Iris pigment epithelial cell (primary cell): ENCODE measurements at places on chromosomes 1 and 21.

DNA sequence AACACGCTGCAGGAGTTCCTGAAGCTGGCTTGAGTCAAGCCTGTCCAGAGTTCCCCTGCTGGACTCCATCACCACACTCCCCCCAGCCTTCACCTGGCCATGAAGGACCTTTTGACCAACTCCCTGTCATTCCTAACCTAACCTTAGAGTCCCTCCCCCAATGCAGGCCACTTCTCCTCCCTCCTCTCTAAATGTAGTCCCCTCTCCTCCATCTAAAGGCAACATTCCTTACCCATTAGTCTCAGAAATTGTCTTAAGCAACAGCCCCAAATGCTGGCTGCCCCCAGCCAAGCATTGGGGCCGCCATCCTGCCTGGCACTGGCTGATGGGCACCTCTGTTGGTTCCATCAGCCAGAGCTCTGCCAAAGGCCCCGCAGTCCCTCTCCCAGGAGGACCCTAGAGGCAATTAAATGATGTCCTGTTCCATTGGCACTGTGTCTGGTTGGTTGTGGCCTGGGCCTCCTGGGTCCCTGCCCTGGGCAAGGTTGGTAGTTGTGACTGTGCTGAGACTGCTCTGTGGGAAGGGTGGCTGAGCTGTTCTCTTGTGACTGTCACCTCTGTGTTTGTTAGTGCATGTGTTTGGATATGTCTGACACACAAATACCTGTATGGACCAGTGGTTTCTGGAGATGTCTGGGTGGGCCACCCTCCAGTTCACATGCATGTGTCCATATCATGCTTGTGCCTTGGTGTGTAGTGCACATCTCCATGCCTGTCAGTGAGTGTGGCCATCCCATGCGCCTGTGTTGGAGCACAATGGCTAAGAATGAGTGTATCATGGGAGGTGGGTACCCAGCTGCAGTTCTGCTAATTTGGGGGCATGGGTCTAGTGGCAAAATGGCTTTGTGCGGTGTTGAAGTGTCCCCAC, 1.4 kb downstream of the SH3BGRL3 start:
- DNase-seq, result peak; percentile 11

GRCh38 chr1:160083968-160084770, 2.8 kb downstream of the KCNJ9 start:
- peak; percentile 31 for DNase-seq

DNA sequence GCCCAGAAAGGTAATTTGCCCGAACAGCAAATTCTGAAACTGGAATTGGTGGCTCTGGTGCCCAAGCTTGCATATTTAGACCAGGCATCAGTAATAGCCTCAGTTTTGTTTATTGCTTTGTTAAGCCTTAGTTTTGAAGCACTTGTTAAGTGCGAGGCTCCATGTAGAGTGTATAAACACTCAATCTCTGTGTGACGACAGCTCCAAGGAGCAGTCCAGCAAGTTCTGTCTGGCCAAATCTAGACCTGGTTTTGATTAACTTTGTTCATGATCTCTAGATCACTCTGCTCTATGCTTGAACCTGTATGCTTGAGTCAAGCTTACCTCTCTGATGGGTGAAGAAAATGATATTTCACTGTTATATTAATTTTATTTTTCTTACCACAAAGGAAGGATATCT, 37.4 kb downstream of the DOP1B start:
- DNase-seq, result no peak

- peak; percentile 31 for DNase-seq
These were observed at the start of gene KRTAP21-3 for GRCh38 chr21:30718239-30718909. Gene KRTAP21-3 (minus strand): TSS chr21:30718777. CDS start chr21:30718759, 18 bp downstream.

DNA sequence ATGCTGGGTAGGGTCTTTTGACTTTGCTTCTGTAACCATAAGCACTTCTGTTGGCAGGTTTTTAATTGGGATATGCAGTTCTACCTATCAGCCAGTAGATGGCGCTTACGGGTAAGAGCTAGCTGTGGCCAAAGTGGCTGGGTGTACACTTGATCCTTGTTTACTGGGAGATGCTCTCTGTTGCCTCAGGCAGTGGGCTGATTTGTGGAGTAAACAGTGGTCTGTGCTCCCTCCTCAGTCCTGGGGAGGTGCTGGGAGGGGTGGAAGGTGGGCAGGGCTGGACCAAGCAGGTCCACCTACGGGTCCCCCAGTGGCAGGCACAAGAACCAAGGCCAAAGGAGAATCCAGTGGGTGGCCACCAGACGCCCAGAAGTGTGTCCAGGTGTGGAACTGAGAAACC, 43.4 kb downstream of the RALGPS2 start:
- DNase-seq, result peak; percentile 48

- DNase-seq, result no peak
These were observed 36.1 kb downstream of the SLX9 start for GRCh38 chr21:44975720-44976555.

- DNase-seq, result no peak
These were observed 64.0 kb upstream of the CHRM3 start for GRCh38 chr1:239322369-239322768.

DNA sequence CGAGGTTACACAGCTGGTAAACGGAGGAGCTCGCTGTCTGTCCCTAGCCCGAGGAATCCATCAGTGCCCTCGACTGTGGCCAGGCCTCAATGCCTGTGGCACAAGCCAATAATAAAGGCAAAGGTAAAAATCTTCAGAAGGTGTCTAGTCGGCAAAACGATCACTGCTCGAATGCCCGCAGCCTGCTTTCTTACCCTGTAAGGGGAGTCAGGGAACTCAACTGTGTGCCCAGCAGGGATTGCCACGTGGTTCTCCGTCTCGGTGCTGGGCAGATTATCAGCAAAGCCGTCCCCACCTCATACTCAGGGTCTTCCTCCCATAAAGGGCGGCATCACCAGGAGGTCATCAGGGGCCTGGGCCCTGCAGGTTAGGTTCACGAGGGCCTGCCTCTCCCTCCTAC, 103.4 kb downstream of the PAX7 start:
- DNase-seq, result no peak

- no peak for DNase-seq
These were observed 81.5 kb downstream of the SYT2 start for GRCh38 chr1:202628646-202629215.

- DNase-seq, result no peak
These were observed 51.7 kb downstream of the SIM2 start for GRCh38 chr21:36750576-36750959.

DNA sequence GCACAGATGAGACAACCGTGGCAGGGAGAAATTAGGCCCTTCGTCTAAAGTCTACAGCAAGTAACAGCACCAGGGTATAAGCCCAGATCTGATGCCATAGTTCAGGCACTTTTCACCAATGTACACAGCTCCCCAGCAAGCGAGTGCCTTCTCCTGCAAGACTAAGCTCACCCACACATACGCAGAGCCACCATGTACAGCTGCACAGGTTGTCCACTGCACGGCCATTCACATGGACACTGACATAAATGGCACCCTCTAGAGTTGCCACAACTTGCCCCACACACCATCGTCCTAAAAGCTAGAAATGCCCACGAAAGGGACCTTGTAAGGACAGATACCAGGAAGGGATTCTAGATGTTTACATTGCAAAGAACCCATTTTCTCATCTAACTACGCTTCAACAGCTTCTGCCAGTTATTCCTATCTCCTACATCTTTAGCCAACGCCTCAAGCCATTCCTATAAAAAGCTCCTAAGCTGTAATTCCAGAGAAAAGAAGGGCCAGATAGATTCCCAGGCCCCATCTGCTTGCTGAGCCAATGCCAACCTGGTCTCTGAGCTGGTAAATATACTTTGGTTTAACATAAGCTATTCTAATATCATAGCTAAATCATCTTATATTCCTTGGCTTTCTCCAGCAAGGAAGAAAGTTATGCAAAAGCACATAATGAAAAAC, 174.0 kb upstream of the KAZN start:
- DNase-seq, result no peak

GRCh38 chr1:24253571-24253970, 65.6 kb upstream of the GRHL3 start:
- DNase-seq, result no peak

DNA sequence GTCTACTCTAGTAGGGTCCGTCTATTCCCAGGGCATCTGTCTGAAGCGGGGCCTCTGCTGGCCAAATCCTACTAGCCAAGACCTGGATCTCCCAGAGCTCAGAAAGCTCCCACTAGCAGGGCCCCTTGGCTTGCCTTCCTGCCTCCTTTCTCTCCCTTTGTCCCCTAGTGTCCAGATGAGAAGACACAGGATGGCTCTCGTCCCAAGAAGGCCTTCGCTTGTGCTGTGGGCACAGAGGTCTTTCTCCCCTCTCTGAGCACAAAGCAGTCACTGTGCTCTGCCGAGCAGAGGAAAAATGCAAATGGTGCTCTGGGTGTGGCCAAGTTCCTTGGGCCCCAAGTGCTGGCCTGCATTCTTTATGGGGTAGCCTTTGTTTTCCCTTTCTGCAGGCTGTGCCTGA, 13.0 kb upstream of the GPR137B start:
- no peak for DNase-seq

GRCh38 chr1:19684677-19685076, 20.0 kb downstream of the HTR6 start:
- DNase-seq, result no peak

- no peak for DNase-seq
These were observed 393.2 kb upstream of the CXADR start for GRCh38 chr21:17119466-17120297.

- DNase-seq, result no peak
These were observed 13.4 kb downstream of the PLA2G5 start for GRCh38 chr1:20083178-20083944.

DNA sequence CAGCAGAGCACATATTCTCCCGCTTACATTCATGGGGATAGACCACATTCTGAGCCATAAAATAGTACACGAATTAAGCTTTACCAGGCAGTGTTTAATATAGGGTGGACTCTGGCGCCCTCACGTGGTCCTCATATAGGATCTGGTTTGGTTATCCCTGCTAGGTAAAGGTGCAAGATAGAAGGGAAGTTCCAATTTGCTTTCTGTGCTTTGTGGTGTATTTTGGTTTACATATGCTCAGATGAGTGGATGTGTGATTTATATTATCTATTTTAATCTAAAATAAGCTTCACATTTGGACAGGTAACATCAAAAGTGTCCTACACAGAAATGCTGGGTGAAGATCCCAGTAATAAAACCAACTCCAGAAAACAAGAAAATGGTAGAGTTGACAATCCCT, 3.6 kb downstream of the CR1 start:
- DNase-seq, result peak; percentile 75

- DNase-seq, result no peak
These were observed 81.4 kb upstream of the TLR5 start for GRCh38 chr1:223224465-223224864.

GRCh38 chr21:27631471-27631870, 664.6 kb upstream of the ADAMTS5 start:
- DNase-seq, result peak; percentile 42

DNA sequence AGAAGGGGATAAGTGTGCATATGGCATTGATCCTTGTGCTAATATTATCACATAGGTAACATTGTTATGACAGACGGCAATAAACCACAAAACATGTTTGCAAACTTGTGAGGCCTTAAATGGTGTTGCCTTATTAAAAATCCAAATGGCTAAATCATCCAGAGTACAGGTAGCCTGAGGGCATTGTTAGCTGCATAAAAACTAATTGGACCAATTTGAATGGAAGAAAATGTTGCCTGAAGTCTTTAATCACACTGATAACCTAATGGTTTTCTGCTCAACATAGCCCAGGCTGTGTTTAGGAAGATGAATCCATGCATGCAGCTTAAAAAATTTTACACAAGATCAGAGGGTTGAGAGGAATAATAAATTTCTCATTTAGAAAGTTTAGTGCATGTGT, 19.4 kb upstream of the LRRC53 start:
- DNase-seq, result no peak

DNA sequence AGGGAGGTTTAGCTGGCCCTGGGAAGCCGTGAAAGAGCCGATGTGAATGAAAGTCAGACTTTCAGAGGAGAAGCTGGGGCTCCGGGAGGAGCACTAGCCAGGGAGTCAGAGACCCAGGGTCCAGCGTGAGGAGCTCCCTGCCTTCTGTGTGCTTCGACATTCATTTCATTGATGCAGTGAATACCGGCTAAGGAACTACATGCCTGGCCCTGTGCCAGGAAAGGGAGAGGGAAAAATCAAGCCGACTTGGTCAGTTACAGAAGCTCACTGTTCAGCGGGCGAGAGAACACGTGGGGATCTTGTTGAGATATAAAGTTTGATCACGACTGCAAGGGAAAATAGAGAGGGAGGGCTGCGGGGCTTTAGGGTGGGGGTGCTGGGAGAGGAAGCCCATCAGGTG, 76.7 kb upstream of the RUNX3 start:
- peak; percentile 28 for DNase-seq

- DNase-seq, result no peak
These were observed 4.5 kb downstream of the CNR2 start for GRCh38 chr1:23908453-23909341.

GRCh38 chr1:63893976-63894375, 120.2 kb downstream of the ROR1 start:
- no peak for DNase-seq

DNA sequence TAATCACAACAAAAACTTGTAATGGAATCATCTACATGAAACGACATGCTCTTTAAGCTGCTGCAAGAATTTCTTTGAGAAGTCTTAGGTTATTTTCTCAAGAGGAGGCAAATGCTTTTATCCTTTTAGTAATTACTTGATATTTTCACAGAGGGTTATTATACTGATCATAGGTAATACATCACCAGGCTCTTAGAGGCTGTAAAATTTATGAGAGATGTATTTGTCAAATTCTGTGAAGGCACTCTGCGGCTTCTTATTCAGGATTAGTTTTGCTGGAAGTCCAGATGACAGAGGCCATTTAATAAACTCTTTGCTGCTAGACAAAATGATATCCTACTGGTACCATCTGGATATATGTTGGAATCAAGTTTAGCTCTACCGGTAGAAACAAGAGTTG, 624.3 kb upstream of the BRINP3 start:
- DNase-seq, result no peak

GRCh38 chr1:12711536-12711935, 4.4 kb upstream of the AADACL3 start:
- DNase-seq, result no peak

DNA sequence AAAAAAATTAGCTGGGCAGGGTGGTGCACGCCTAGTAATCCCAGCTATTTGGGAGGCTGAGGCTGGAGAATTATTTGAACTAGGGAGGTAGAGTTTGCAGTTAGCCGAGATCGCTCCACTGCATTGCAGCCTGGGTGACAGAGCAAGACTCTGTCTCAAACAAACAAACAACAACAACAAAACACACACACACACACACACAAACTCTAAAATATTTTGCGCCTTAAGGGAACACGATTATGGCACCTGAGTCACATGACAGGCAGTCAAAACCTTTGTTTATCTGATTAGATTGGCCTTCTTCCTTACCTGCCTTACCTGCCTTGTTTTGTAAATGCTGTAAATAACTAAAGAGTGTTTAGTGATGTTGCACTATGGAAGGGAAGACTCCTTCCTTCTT, 20.6 kb upstream of the WNT2B start:
- no peak for DNase-seq

GRCh38 chr1:206646504-206646903, 11.2 kb downstream of the DYRK3 start:
- DNase-seq, result no peak

- DNase-seq, result no peak
These were observed 350.2 kb downstream of the CAMTA1 start for GRCh38 chr1:7135493-7135892.

DNA sequence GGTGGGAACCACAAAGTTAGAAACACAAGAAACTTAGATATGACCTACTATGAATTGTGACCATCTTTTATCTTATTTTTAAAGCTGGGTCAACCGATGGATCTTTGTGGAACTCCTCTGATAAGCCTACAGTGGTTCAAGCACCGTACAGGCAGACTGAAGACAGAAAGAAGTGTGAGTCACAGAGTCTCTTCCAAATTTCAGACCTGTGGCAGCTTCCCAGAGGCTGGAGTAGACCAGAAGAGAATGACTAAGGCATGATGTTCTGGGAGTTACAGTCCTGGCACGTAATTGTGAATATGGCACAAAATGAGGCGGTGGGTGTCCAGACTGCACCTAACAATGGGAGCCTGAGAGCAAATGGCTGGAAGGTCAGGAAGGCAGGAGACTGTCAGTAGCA, 70.0 kb downstream of the LMO4 start:
- peak; percentile 54 for DNase-seq
